Endothelial cell (in vitro differentiated cells): ENCODE measurements at places on chromosomes 6 and 20.

DNA sequence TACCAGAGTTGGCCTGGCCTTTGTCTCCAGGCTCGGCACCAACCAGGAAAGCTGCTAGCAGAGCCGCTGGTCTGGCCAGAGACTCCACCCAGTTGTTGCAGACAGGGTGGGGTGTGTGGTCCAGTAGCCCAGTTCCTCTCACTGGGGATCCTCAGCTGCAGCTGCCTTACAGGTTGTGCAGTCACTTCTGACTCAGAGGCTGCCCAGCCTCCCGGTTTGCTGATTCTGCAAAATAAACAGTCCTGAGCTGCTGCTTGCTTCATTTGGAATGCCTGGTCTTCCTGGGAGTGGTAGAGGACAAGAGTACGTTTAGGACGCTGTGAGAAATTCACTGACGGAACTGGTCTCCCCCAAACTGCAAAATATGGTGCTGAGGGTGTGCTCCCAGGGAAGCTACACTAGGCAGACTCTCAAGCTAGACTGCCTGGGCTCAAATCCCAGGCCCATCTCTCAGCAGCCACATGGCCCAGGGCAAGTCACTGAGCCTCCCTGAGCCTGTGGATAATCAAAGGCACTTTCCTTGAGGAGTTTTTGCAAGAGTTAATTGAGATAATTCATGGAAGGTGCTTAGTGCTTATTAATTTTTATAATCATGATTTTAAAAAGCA lies 246.1 kb downstream of the TFAP2C start:
- no peak for DNase-seq

DNA sequence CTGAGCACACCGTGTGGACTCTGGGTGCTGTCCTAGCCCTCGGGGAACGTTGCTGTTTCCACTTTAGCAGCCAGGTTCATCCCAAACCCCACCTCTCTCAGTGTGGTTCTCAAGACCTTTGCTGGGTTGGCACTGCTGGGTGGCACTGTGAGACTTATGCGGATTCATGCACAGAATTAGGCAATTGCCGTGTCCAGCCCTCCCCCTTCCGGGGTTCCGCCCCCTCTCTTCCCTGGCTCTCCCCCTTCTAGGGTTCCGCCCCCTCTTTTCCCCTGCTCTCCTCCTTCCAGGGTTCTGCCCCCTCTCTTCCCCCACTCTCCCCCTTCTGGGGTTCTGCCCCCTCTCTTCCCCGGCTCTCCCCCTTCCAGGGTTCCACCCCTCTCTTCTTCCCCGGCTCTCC lies 39.8 kb upstream of the SLCO4A1 start:
- DNase-seq = no peak

DNA sequence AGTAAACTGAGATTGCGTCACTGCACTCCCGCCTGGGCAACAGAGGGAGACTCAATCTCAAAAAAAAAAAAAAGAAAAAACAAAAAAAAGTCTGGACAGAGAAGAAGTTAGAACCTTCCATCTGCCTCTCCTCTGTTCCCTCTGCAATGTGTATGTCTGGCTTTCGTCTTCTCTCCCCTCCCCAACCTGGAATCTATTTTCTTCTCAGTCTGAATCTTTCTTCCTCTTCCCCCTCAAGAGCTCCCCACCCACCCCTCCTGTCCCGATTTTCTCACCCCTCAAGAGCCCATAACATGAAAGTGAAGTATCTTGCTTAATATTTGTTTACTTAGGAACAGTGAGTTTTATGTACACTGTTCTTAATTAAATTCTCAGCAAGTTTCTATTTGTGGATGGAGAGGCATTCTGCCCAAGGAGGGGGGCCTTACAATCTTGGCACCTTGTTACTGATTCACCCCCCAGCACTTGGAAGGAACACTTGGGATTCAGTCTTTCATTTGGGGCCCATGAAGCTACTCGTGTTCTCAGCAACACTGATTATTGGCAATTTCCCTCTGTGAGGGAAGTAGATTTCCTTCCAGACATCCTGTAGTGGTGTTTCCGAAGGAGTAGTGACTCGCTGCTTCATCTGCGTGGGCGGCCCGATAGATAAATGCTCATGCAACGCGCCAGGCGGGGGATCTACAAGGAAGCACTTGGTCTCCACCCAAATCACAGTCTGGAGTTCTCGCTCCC lies 69.3 kb upstream of the SRSF6 start:
- DNase-seq = no peak

DNA sequence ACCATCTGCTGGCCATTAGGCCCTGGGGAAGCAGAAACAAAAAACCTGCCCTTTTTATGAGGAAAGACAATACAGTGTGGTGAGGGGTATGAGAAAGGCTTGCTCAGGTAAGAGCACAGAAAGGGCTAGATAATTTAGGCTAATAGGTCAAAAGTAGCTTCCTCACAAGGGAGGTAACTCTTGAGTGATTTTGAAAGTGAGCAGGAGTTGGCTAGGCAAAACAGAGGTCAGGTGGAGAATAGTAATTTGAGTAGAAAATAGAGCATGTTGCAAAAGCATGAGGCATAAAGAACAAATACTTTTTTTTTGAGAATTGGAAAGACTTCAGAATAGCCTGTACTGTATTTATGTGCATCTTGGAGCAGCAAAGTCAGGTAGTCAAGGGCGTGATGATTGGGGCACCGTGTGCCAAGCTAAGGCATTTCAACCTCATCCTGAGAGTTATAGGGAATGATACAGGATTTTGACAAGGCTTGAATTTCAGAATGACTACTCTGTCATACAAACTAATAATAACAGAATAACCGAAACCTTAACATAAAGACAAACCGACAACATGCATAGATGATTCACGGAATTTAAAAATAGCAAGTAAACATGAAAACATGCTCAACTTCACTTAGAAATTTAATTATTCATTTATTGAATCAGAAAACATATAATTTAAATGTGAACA lies 123.0 kb upstream of the ENPP5 start:
- DNase-seq = no peak

- DNase-seq = no peak
Observed at GRCh38 chr6:73180763-73181619, 44.3 kb downstream of the KHDC1L start.

DNA sequence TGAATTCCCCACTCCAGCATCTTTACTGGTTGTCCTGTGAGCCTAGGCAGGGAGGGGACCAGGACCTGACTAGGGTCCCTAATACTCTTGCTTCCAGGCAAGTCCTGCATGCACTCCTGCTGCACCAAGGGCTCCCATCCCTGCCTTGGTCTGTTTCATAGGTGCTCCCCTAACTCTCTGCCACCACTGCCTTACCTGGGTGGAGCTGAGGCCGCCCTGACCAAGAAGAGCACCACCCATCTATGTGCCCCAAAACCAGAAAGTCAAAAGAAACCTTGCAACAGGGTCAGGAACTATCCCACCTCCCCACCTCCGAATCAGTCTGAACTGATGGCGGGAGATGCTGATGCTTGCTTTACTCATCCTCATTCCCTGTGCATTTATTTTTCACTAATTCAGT lies 23.6 kb downstream of the HLA-G start:
- no peak for DNase-seq

- DNase-seq = peak; percentile 69
Observed at GRCh38 chr6:166997768-166998255, 1.4 kb upstream of the CEP43 start.

GRCh38 chr6:13710552-13711323 lies 897 bp downstream of the RANBP9 start:
- peak; percentile 64 for DNase-seq

DNA sequence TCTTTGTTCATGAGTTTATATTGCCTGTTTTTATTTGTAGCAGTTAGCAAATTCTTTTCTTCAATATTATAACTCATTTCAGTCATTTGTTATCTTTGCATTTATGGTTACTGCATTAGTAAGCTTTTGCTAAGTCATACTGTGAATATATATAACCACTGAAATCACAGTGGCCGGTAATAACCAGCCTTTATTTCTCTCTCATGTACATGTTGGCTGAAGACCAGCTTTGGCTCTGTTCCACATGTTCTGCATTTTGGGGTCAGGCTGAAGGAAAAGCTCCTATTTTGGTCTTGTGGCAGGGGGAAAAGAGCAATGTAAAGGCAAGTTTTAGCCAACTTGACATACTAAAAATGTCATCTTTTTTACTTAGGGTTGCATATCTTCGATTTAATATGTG lies 276.3 kb downstream of the BCKDHB start:
- no peak for DNase-seq

GRCh38 chr6:7904654-7905319 lies 5.8 kb downstream of the TXNDC5 start:
- no peak for DNase-seq

- DNase-seq = no peak
Observed at GRCh38 chr20:57391439-57392301, 474 bp downstream of the RBM38 start.

DNA sequence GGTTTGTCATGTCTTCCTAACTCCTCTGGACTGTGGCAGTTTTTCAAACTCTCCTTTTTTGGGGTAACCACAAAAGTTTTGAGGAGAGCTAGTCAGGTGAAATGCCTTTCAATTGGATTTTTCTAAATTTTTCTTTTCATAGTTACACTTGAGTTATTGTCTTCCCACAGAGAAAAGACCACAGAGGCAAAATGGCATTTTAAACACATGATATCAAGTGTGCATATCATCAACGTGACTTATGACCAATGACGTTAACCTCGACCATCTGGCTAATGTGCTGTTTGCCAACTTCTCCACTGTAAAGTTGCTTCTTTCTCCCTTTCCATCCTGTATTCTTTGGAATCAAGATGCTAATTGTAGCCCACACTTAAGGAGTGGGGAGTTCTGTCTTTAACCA lies 41.3 kb upstream of the SNAP25 start:
- DNase-seq = no peak

- no peak for DNase-seq
Observed at GRCh38 chr6:154579485-154579884, 69.0 kb upstream of the CNKSR3 start.

DNA sequence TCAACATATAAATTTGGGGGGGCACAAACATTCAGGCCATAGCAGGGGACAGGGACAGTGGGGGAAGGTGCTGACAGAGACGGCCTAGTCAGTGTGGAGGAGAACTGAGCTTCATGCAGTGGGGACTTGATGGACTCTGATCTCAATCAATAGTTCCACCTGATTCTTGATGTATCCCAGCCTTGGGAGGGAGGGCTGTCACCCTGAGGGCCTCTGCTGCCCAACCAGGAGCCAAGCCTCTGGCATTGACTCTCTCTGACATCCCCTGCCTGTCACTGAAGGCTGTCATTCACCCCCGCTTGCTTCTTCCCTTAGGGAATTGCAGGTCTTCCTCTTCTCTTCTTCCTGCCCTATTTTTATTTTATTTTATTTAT lies 180.6 kb upstream of the TAB2 start:
- no peak for DNase-seq

DNA sequence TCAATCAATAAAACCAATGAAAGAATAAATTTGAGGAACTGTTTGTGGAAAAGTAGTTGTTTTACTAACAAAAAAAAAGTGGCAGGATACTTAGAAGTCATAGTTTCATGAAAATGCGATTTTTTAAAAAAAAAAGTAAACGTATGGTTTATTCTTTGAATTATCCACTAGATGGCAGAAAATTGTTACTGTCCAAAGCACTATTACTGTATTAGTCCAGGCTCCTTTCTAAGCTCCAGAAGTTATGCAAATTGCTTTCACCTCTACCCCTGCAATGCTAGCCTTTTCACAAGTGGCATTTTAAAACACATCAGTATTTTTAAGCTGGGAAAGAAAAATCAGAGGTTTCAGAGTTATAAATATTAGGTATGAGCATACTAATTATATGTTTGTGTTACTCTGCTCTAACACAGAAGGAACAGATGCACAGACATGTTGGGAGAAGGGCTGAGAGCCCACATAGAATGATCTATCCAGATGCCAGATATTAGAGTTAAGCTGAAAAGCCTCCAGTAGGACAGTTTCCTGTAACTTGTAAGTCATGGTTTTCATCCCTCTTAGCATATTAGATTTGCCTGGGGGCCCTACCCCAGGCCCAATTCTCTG lies 63.9 kb downstream of the FHL5 start:
- no peak for DNase-seq

DNA sequence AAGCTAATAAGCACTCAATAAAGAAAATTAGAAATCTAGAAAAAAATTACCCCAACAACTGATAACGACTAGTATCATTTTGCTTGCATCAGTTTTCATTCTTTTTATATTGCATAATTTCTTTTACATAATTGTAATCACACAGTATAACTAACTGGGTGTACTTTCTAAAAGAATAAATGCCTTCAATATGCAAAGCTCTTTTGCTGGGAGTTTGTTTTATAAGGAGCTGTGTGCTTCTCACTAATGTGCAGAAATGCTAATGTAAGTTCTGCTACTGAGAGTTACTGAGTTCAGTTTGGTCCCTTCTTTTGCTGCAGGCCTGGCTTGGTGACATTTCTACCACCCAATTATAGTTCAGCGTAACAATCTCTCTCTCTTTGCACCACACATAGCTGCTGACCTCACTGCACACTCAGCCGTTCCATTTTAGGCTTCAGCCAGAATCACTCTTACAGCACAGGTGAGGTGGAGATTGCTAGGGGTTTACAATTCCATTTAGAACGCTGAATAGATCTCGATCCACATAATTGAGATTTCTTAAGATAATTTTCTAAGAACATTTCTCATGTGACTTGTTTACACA lies 20.9 kb upstream of the KLHL31 start:
- DNase-seq = no peak

DNA sequence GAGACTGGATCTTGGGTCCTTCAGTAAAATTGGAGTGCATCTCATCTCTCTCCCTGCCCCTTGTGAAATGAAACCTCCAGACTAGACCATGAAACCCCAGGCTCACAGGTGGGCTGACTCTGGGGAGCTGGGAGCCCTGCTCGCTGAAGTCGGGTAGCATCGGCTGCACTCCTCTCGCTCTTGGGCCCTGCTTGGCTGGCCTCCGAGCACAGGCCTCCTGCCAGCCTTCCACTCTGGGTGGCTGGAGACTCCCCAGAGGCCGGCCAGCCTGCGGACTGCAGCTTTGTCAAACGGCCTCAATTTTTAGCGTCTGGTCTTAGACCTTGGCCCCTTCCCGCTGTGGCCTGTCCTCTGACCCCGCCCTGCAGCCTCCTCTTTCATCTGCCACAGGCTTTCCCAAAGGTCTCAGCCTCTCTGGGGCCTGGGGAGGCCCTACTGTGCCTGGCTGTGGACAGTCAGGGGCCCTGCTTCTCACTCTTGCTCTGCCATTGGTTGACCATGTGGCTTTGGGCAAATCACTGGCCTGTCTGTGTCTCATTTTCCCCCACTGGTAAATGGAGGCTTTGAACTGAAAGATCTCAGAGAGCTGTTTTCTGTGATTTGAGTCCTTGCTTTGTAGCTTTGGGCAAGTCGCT lies 45.1 kb downstream of the SRC start:
- no peak for DNase-seq

DNA sequence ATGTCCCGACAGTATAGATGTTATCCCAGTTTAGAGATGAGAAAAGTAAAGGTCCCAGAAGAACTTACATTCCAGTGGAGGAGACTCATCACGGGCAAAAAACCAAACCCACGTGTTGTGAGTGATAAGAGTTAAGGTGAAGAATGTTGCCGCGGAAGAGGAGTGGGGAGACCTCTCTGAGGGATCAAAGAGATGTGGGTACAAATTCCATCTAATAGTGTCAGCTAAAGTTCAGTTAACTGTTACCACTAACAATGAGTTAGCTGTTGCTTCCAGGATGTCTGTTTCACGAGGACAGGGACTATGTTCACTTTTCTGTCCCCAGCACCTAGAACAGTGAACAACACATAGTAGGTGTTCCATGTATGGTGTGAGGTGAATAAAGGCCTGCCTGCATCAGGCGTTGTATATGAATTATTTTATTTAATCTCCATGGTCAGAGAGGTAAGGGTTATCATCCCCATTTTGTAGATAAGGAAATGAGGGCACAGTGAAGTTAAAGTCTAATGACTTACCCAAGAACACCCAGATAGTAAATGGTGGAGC lies 39.8 kb upstream of the RSPO4 start:
- no peak for DNase-seq

GRCh38 chr6:22366214-22366613 lies 69.4 kb upstream of the PRL start:
- DNase-seq = no peak

GRCh38 chr6:157614026-157614568 lies 208.9 kb upstream of the SNX9 start:
- no peak for DNase-seq
